ENCODE measurements at places on chromosomes 6 and 20.

- DNase-seq, result no peak
Observed at GRCh38 chr6:114140416-114140815, 169.5 kb upstream of the HDAC2 start.

DNA sequence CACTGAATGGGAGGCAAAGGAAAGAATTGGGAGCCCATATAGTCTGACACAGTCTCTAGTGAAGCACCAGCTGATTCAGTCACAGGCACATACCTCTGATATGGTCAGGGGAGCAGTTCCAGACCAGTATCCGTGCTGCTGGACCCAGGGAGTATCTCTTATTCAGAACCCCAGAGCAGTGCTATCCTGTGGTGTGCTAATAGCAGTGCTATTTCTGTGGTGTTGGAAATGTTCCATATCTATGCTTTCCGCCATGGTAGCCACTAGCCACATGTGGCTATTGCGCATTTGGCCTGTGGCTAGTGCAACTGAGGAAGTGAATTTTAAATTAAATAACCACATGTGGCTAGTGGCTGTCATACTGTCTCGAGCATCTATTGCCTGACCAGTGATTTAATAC, 11.0 kb downstream of the SCUBE3 start:
- DNase-seq, result no peak

GRCh38 chr6:9521152-9521530, 893.7 kb downstream of the TFAP2A start:
- no peak for DNase-seq

GRCh38 chr6:106101466-106101865, 15.3 kb downstream of the PRDM1 start:
- no peak for DNase-seq

- DNase-seq, result no peak
Observed at GRCh38 chr20:4787820-4788219, 66.1 kb downstream of the PRND start.

DNA sequence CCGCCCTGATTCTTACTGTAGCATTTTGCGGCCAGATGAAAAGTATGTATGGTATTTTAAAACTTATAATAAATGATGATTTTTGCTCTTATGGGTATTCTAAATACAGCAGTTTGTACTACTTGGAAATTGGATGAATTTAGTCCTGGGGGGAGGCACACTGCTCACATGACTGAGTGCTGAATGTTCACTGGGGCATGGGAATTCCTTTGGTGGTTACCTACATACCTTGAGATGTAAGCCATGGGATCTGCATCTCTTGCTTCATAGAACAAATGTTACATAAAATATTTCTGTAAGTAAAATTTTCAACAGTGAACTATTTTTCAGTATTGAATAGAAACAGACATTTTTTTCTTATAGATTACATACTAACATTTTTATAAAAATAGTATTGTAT, 71.1 kb downstream of the FIG4 start:
- no peak for DNase-seq

- DNase-seq, result no peak
Observed at GRCh38 chr20:35181731-35182130, 9.9 kb downstream of the PROCR start.

DNA sequence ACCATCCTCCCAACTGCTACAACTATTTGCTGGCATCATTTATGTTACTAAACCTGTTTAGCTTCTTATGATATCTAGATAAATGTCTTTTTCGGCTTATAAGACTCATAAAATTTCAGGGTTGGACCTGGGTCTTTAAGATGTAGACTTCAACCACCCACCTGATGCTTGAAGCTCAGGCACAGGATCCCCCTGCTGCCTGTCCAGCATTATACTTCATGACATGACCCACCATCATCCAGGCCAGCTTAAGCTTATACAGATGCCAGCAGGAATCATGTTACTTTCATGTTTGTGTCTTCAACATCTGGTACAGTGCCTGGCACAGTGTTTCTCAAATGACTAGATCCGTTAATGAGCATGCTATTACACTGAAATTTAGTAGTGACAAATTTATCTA, 47.4 kb downstream of the SLC17A5 start:
- no peak for DNase-seq

DNA sequence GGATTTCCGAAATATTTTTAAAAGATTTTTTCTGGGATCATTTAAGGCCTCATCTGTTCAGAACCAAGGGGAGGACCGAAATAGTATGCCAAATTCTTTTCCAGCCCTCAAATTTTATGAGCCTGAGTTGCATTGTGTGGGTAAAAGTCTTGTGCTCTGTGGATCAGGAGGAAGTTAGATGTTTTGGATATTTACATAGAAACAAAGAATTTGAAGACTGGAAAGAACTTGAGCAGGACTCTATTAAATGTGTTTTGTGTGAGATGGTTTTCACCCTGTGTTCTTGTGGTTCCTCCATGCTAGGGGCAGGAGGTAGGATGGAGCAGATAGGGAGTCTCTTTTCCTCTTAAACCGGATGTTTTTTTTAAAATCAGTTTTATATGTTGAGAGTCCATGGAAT, 329.1 kb downstream of the LAMA2 start:
- DNase-seq, result no peak

DNA sequence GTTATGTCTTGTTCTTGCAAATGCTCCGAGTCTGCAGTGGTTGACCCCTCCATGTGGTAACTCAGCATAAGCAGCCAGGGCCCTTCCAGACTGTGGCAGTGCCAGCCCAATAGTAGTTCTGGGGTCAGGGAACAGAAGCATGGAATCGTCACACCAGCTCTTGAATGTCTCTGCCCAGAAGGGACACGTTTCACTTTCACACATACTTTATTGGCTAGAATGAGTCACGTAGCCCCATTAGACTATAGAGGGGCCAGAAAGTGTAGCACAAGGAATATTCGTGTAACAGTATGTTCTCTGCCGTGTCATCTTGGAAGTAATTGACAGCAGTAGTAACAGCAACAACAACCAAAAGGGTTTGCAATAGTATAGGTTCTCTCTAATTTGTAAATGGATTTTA, 254.7 kb downstream of the FARS2 start:
- no peak for DNase-seq

DNA sequence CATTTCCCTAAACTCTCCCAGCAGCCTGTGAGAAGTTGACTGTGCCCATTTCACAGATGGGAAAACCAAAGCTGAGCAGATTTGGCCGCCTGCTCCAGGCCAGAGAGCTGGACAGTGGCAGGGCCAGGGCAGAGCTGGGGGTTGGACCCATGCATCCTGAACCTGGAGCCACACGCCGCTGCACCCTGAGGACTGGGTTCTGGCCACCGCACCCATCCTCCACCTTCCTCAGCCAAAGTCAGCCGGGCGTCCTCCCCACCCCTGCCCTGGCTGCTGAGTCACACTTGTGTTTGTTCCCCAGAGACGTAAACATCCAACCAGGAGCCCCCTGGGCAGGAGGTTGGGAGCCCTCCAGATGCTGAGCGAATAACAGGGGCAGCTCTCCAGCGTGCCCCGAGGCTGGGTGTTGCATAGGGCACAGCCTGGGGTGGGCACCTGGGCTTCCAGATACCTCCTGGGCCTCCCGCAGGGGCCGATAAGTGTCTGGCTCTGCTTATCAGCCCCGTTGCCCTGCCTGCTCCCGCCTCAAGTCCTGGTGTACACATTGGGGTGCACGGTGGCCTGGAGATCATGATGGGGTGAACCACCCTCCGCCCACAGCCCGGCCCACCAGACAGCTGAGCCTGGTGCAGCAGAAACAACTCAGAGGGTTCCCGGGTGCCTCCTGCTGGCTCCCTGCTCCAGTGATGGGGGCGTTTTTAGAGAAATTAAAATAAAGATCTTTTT, 23.8 kb downstream of the RBM38 start:
- no peak for DNase-seq

- DNase-seq, result no peak
Observed at GRCh38 chr6:139738801-139739455, 364.5 kb upstream of the CITED2 start.

GRCh38 chr6:167933847-167934246, 63.6 kb upstream of the KIF25 start:
- DNase-seq, result no peak

DNA sequence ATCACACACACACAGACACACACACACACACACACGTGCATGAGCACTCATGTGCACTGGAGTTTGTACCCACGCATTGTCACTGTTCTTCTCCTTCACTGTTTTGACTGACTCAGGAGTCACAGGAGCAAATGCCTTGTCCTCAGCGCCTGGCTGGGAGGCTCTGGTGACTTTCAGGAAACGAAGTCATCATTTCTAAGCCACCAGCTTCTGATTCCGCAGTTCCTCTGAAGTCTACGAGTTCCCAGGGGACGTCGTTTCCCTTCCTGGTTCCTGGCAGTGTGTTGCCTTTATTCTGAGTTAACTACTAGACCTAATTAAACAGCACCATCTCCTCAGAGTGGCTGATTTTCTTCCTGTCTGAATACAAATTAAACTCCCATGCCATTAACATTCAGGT, 82.2 kb upstream of the PMEPA1 start:
- no peak for DNase-seq

DNA sequence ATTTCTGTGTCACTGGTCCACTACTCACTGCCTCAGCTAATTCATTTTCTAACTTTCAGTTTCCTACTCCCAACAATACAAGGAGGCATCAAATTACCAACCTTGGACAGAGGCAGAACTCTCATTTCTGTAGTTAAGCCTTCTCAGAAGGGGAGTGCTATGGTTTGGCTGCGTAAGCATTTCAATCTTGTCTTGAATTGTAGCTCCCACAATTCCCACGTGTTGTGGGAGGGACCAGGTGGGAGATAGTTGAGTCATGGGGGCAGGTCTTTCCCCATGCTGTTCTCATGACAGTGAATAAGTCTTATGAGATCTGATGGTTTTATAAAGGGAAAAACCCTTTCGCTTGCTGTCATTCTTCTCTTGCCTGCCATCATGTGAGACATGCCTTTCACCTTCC, 22.9 kb downstream of the HLA-DRA start:
- peak; percentile 39 for DNase-seq

- DNase-seq, result peak; percentile 24
Observed at GRCh38 chr6:28719275-28719940, 193.7 kb downstream of the GPX5 start.

DNA sequence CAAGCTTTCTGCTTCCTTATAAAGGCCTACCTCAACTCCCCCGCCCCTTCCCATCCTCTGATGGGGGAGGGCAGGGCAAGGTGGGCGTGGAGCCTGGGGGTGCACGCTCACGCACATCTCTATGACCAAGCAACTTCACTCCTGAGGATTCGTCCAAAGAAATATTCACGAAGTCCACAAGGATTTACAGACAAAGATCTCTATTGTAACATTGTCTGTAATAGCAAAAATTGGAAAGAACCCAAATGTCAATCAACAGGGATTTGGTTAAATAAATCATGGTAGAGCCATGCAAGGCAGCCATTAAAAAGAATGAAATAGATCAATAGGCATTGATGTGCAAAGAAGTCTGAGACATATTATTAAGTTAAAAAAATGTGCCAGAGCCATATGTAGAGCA, 130.4 kb upstream of the AFDN start:
- DNase-seq, result no peak

- no peak for DNase-seq
Observed at GRCh38 chr20:10788055-10788454, 114.3 kb upstream of the JAG1 start.

- no peak for DNase-seq
Observed at GRCh38 chr6:148790817-148791216, 44.0 kb downstream of the UST start.

Measured in stimulated activated CD4-positive, alpha-beta T cell treated with anti-CD3 and anti-CD28 coated beads, Interleukin-15, amount 100 ng/mL, for 48 hours (primary cell).